ENCODE measurements at places on chromosomes 6 and 20.

GRCh38 chr20:43794326-43794725 lies 67.5 kb upstream of the GTSF1L start:
- no peak for DNase-seq

DNA sequence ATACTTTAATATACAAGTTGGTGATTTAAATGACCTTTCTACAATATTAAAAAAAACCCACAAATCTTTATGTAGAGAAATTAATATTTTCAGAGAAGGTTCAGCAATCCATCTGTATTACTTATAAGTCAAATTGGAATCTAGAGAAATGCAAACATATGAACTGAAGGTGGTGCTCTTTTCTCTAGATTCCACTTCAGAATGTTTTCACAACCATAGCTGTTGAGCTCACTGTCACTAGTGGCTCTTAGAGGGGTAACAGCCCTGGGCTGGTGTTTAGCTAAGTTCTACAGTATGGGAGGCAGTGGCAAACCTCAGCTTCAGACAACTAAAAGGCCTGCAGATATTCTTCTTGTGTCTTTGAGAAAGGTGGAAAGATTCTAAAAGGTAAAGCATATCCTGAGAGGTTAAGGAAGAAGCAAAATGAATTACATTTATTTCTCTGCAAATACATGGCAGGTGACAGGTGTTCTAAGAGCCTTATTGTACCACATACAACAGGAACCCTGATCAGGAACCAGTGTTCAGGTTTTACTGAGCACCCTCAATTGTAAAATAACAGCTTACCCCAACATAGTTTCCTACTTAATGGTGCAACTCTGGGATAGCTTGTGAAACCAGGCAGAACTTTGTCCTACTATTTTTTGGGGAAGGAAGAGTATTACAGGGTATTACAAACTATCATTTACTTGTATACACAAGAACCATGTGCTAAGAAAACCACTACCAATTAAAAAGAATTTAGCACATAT lies 56.6 kb upstream of the SAMHD1 start:
- DNase-seq = no peak

- no peak for DNase-seq
These were observed 70.1 kb downstream of the NRN1 start for GRCh38 chr6:5936631-5937030.

- DNase-seq = peak; percentile 2
These were observed 73.4 kb upstream of the FRMD1 start for GRCh38 chr6:168152306-168152963.

GRCh38 chr6:17392978-17393891 lies at the start of gene CAP2:
TSS of gene CAP2 (plus strand) at chr6:17393595. CDS start at chr6:17421556, 27,961 bp downstream.
- peak; percentile 51 for DNase-seq

GRCh38 chr20:20393207-20394120 lies 25.6 kb downstream of the INSM1 start:
- no peak for DNase-seq

DNA sequence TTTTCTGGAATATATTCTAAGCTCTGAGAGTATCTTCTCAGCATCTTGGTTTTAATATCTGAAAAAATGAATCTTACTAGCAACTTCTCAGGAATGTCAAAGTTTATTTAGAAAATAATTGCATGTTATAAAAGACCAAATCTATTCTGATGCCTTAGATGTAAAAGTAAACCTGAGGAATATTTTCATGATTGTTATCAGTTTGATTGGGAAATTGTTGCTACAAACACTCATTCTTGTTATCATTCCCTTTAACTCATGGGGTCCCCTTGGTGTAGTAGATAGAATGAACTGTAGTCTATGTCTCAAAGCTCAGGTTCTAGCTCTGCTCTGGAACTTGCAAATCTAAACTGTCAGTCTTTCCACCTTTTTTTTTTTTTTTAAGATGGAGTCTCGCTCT lies 50.0 kb downstream of the SNRNP48 start:
- DNase-seq = no peak

DNA sequence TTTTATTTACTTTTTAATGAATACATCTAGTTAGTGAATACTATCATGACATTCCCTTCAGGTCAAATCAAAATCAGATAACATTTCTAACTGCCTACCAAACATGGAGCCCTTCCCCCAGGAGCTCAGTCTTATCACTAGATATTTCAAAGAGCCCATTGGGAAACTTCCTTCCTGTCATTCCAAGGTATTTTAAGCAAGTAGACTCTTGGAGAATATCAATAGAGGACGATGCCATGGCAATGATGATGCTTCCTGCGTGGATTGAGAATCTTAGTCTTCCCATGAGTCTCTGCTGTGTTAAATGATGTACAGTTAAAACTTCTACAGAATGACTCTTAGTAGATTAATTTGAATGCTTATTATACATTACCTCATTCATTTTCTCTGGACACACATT lies 384.9 kb downstream of the CENPW start:
- no peak for DNase-seq

All from mucosa of gallbladder (tissue), 1 donor.